ENCODE measurements at places on chromosomes 4 and X.

- no peak for DNase-seq
Observed at GRCh38 chr4:185244763-185245162, 35.4 kb downstream of the SNX25 start.

GRCh38 chr4:105422207-105422920 is 51.5 kb downstream of the PPA2 start:
- no peak for DNase-seq

DNA sequence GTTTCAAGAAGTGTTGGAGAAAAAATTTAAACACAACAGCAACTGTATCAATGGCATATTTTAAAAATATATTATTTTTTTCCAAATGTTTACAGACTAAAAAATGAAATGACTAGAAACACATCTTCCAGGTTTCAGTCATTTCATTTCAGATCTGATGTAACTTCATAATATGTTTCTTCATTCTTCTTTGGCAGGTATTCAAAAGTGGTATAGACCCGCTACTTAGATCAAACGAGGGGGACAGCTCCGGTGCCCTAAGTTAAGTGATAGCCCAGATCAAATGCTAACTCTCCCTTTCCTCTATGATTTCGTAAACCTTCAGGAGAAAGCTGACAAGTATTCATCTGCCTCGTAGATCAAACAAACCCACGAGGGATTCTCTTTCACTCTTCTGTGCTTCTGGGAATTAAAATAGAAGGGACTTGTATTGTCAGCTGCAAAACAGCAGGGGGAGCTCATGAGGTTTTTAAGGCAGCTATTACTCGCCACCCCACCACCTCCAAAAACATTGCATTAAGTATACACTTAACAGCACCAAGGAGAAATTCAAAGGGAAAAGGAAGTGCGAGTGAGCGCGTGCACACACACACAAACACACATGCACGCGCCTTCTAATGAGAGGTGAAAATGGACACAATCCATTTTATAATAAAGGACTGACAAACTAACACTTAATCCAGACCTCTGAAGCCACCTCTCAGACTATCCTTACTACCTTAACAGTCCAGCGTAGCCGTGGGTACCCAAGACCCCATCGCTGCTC is 21.4 kb downstream of the HELT start:
- no peak for DNase-seq

GRCh38 chr4:185919107-185919506 is 107.1 kb upstream of the SORBS2 start:
- DNase-seq, result no peak

GRCh38 chr4:88981993-88982392 is 75.0 kb downstream of the FAM13A start:
- no peak for DNase-seq

GRCh38 chr4:126306152-126306869 is 991.6 kb downstream of the FAT4 start:
- DNase-seq, result no peak

- no peak for DNase-seq
Observed at GRCh38 chrX:115023139-115023538, 5.7 kb upstream of the IL13RA2 start.

DNA sequence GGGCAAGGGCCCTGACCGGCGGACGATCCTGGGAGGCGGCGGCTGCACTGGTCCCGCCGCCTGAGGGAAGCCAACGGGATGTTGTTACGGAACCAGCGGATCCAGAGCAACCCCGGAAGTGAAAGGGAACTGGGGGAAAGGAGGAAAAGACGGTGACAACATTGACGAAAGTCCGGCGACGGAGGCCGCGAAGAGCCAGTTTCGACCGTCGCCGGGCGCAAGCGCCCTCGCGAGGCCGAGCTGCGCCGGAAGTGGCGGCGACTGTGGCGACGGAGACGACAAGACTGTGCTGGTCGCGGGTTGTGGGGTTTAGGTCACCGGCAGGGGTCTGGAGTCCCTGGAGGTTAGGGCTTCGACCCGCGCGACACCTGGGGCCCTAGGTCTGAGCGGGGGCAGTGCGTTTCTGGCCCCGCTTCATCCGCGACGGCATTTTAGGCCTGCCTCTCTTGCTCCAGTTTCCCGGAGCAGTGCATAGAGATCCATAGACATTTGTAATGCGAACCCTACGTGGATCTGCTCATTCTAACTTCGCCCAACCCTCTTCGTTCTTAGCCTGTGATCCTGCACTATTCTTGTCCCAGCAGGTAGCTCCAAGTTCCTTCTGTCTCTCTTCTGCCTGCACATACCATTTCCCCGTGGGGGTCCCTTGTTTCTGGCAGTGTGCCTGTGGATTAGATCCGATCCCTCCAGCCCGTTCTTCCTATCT is at the start of gene BOD1L1:
Gene BOD1L1 (minus strand): TSS at position 120 of the 706 bp plus-strand sequence. CDS start 138 bp downstream, outside the sequence.
- DNase-seq, result peak; percentile 43

Measured in T-helper 2 cell (primary cell).